Activated CD8-positive, alpha-beta memory T cell treated with anti-CD3 and anti-CD28 coated beads, Interleukin-2, amount 50 U/mL, for 48 hours (primary cell): ENCODE measurements at places on chromosomes 13 and 19.

GRCh38 chr19:38706792-38707511 is 37.3 kb downstream of the CAPN12 start:
- DNase-seq = no peak

DNA sequence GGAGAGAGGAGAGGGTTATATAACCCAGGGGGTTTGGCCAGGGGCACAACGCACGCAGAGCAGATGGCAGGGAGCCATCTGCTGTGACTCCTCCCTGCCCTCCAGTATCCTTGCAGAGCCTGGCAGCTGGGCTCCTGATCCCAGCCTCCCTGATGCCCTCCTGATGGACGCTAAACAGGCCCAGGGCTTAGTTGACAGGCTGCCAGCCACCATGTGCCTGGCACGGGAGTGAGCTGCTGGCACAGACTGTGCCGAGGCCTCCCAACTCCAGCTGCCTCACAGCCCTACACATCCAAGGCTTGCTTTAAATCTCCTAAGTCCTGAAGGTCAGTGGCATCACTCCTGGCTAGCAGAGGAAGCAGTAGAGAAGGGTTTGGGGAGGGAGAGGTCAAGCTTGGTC is 16.7 kb downstream of the SYDE1 start:
- no peak for DNase-seq

DNA sequence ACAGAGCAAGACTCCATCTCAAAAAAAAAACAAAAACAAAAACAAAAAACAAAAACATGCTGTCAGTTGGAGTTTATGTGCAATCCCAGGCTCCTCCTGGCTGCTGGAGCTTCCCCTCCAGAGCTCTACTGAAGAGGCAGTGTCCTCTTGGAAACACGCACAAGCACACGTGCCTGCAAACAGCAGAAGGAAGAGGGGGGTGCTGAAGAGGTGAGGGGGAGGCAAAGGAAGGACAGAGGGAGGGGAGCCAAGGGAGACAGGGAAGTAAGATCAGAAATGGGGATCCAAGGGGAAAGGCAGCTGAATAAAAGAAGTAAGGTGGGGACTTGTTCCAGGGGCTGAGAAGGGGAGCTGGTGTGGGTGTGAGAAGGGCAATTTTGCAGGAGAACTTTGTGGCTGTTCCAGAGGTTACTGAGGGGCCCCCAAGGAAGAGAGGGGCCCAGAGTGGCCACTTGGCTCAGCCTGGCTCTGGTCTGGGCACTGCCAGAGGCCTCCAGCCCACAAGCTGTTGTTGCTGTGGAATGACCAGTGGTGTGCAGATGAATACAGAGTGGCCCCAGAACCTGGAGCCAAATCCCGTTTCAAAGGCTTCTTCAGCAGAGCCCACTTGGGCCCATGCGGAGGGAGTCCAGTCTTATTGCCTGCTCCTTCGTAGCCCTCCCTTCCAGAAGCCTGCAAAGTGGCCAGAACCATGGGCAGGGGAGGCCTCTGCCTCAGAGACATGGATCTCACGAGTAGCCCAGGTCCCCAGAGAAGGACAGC is 34.4 kb downstream of the LYL1 start:
- no peak for DNase-seq

- no peak for DNase-seq
These were observed 111.4 kb upstream of the FRY start for GRCh38 chr13:31919971-31920726.

GRCh38 chr13:104980586-104980985 is 1554.9 kb downstream of the EFNB2 start:
- DNase-seq = no peak

GRCh38 chr13:23183292-23183691 is 2.5 kb downstream of the SGCG start:
- no peak for DNase-seq

DNA sequence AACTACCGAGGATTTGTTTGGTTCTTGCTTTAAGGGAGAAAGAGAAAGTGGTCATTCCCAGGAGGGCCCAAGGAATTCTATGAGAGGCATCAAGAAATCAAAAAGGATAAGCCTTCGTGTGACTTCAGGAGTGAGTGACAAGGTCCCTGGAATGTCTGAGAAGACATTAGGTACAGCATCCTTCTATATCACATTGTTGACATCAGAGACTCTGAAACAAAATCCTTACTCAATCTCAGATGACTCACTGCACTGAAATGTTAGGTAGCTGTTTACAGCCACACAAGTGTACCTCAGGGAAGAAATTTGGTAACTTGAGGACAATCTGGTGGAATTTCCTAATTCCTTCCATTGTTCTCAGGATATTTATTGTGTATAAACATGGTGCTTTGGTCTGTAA is 7.9 kb upstream of the LGALS14 start:
- DNase-seq = no peak

DNA sequence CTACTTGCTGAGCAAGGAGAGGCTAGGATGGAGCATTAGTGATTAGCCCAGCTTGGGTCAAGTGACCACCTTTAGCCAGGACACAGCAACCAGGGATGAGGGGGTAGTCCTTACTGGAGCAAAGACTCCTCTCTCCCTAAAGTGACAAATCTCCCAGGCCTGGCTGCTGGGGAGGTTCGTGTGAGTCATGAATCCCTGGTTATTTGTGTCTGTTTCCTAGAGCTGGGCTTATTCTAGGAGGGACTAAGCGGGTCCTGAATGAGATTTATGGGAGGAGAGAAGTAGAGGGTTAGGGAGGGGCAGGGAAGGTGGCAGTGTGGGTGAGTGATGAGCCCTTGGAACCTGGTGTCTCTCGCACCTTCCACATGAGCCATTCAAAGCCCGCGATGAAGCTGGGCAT is 487.3 kb downstream of the TSHZ3 start:
- no peak for DNase-seq

- DNase-seq = no peak
These were observed 5.1 kb downstream of the POU4F1 start for GRCh38 chr13:78598116-78598781.

- no peak for DNase-seq
These were observed 56.6 kb upstream of the MYO16 start for GRCh38 chr13:108572782-108573211.

GRCh38 chr13:112065521-112065866 is 1.5 kb upstream of the SOX1 start:
- no peak for DNase-seq

DNA sequence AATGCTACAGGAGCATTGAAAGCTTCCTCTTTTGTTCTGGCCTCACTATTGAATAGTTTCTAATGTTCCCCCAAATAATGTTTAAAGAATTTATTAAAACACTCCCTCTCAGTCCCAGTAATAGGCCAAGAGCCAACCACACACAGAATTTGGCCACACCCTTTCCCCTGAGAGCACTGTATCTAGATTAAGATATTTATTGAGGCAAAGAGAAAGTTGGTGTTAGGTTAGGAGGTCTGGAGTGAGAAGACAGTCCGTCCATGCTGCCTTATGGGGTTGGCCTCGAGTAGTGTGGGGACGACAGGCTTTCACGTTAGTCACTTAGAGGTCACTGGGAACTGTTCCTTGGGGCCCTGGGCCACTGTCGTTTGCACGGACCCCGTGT is 122.9 kb upstream of the RNF113B start:
- no peak for DNase-seq

- DNase-seq = no peak
These were observed 156.9 kb downstream of the UGGT2 start for GRCh38 chr13:95896301-95896700.

- no peak for DNase-seq
These were observed 104.7 kb upstream of the KL start for GRCh38 chr13:32911506-32911905.

GRCh38 chr19:6234527-6234926 is 45.2 kb downstream of the MLLT1 start:
- DNase-seq = no peak

- DNase-seq = no peak
These were observed 262.2 kb downstream of the KLF5 start for GRCh38 chr13:73321043-73321442.

GRCh38 chr13:46085737-46086136 is 19.1 kb downstream of the CPB2 start:
- DNase-seq = no peak

GRCh38 chr13:69721631-69722030 is 386.0 kb upstream of the ATXN8OS start:
- no peak for DNase-seq

GRCh38 chr13:32125221-32125689 is 93.7 kb downstream of the FRY start:
- DNase-seq = no peak

DNA sequence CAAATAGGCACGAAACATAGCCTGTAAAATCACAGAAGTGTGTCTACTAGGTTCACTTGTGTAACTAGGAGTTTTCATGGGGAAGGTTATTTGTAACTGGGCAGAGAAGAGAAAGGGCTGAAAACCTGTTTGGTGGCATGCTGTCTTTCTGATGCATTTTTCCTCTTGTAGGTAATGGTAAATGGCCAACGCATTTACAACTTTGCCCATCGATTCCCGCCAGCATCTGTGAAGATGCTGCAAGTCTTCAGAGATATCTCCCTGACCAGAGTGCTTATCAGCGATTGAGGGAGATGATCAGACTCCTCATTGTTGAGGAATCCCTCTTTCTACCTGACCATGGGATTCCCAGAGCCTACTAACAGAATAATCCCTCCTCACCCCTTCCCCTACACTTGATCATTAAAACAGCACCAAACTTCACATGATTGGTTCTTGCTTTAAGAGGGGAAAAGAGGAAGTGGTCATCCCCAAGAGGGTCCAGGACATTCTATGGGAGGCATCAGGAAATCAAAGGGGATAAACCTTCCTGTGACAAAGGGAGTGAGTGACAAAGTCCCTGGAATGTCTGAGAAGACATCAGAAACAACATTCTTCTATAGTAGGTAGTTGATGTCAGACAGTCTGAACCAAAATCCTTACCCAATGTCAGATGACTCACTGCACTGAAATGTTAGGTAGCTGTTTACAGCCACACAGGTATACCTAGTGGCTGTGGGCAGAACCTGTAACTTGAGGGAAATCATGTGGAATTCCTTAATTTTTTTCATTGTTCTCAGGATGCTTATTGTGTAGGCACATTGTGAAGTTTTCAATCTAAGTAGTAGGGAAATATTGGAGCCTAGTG is 5.0 kb downstream of the LGALS14 start:
- no peak for DNase-seq

DNA sequence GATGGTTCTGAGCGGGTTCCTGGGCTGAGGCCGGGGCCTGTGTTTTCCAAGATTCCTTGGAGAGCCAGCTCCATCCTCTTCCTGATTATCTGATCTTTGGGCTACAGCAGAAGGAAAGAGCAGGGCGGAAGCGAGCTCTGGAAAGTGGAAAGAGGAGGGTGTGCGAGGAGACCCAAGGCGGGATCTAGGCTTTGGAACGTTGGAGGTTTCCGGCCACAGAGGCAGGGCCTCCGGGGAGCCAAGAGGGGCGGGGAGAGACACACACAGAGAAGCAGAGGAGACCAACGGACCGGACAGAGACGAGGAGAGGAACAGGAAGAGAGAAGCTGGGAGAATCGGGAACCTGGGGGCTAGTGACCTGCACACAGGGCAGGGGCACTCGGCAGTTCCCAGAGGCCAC is at the start of gene CLEC11A:
Gene CLEC11A (plus strand): TSS at position 296 of the 400 bp plus-strand sequence. CDS start 162 bp downstream, outside the sequence.
- DNase-seq = no peak

GRCh38 chr19:14418856-14419105 is 360 bp downstream of the DDX39A start:
- DNase-seq = peak; percentile 93

DNA sequence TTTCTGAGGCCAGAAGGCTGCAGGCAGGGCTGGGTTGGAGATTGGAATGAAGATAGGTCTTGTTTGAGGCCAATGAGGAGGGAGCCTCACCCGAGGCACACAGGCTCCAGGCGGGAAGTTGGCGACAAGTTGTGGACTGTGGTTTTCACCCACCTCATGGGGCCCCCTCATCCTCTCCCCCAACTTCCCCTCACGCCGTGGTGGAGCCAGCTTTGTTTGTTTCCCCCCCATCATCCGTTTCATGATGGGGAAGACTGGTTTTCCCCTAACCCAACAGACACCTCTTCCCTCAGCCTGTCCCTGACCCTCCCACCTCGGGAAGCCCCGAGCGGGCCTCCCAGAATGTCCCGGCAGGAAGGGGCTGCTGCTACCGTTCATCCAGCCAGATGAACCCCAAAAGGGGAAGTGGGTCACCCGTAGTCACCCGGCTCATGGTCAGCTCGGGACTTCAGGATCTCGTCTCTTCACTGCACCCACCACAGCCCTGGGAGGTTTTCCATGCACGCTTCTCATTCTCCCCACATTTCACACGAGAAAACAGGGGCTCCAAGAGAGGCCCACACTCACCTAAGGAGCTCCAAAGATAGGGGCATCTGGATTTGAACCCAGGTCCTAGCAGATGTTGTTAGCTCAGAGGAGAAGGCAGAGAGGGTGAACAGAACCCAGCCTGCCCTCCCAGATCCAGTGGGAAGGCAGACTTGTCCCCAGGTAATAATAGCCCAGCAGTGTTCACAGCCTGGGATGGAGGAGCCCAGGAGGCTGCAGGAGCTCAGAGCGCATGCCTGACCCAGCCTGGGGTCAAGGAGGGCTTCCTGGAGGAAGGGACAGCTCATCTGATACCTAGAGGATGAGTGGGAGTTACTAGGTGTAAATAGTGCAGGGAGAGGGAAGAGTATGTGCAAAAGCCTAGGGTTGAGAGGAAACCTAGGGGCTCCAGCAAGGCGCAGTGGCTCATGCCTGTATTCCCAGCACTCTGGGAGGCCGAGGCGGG is 23.5 kb downstream of the CEACAM16 start:
- no peak for DNase-seq

DNA sequence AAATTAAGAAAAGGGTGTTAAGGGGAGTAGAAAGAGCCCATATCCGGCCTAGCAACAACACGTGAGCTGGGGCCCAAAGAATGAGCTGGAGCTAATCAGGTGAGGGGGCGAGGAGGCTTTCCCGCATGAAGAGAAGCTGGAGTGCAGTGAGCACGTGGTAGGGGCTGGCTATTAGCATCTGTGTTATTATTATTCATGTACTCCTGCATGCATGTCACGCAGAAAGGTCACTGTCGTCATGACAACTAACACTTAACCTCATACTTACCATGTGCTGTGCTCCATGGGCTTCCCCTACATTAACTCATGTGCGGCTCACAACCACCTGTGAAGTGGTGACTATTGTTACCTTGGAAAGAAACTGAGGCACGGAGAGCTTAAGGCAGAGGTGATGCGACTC is 227.6 kb upstream of the UBL3 start:
- no peak for DNase-seq

DNA sequence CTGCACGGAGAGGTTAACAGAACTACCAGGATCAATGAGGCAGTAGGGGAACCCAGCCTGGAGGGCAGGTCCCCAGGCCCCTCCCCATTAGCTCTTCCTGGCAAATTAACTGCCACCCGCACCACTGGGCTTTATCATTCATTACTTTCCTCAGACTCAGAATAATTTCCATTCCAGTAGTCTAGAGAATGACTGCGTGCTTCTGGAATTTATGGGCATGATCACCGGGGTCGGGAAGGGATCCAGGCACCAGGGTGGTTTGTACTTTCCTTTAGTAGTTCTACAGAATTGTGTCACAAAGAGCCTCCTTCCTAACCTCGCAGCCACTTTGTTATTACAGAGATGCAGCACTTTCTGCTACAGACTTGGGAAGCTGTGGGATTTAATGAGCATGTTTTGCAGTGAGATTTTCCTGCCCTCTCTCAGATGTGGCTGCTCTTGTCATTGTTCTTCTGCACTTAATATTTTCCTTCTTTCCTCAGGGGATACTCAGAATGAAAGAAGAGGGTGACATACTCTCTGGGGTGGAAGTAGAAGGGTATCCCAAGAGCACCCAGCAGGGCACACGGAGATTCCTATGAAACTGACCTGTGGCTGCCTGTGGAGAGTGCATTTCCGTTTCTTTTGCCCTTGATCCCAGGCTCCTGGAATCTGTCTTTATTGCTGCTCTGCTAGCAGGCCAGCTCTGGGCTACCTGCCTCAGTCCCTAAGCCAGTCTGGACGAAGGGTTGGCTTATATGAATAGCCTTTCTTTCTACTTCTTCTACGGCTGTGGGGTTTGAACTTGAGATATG is 285.0 kb upstream of the SLC10A2 start:
- DNase-seq = no peak

- DNase-seq = no peak
These were observed 29.9 kb downstream of the CAPN12 start for GRCh38 chr19:38714354-38714778.
